ENCODE measurements at places on chromosomes 6 and 20.

DNA sequence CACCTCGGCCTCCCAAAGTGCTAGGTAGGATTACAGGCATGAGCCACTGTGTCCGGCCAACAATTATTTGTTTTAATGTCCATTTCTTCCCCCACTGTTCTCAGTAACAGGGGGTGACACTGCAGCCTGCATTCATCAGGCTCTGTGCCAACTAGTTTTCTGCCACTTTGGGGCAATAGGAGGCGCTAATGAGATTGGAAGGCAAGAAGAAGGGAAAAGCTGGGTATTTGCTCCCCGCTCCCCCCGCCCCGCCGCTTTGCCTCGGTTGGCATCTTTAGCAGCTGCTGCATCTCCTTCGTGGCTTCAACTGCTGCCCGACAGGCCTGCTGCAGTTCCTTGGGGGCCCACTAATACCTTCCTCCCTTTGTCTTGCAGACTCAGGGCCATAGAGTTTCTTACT is 35.0 kb upstream of the MDGA1 start:
- DNase-seq = no peak

GRCh38 chr6:134178161-134179044 is 126.0 kb upstream of the SLC2A12 start:
- peak; percentile 97 for DNase-seq

DNA sequence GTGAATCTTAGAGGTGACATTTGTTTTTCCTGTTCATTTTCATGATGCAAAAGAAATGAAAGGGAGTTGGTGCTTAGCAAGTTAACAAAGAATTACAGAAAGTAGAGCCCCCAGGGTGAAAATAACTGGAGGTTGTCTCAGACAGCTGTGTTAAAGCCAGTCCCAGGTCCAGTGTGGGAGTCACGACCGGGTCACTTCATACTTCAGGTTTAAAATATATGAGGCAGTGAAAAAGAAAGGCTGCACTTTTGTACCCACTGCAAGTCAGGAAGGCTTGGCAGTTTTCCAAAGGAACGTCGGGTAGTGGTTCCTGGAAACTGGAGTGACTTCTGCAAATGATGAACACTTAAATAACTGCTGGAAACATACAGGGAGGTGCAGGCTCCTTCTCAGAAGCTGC is 91.5 kb upstream of the THBS2 start:
- DNase-seq = no peak

GRCh38 chr20:34984756-34985261 is 29.1 kb downstream of the MYH7B start:
- DNase-seq = no peak

DNA sequence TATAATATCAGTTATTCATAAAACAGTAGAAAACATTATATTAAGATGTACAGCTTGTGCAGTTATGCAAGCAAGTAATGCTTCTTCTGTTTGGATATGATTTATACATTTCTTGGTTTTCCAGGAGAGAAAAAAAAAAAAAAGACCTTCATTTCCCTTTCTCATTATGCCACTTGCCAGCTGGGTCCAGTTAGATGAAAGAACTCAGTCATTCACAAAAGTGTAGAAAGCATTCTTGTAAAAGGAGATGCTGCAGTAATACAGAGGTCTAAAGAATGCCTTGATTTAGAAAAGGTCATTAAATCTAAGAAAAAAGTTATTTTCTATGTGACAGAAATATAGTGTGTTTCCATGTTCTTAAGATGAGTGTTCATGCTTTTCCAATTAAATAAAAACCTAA is 7.4 kb downstream of the PDE7B start:
- DNase-seq = peak; percentile 62

DNA sequence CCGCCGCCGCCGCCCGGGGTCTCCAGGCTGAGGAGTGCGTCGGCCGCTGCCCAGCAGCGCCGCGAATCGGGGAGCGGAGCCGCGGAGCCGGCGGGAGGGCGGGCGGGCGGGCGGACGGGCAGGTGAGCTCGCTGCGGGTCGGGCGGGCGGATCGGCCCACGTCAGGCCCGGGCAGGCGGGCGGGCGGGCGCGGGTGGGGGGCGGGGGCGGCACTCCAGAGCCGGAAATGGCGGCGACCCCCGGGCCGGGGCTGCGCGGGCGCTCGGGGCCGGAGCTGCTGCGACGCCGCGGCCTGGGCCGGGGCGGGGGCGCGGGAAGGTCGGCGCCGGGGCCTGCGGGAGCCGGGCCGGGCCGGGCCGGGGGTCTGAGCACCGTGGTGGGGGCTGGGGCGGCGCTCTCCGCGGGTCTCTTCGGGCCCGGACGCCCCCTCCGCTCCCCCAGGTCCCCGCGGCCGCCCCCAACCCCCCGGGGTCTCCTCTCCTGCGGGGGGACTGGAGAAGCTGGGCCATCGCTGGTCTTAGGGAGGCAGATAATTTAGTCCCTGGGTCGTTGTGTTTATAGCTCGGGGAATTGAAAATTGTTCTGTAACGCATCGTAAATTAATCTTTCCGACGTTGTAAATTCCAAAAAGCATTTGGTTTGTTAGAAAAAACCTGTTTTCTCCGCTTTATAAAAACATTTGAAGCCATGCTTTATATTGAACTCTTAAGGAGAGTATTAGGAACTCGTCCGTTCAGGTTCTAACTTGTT is 451 bp downstream of the DNAJC5 start:
- DNase-seq = no peak

DNA sequence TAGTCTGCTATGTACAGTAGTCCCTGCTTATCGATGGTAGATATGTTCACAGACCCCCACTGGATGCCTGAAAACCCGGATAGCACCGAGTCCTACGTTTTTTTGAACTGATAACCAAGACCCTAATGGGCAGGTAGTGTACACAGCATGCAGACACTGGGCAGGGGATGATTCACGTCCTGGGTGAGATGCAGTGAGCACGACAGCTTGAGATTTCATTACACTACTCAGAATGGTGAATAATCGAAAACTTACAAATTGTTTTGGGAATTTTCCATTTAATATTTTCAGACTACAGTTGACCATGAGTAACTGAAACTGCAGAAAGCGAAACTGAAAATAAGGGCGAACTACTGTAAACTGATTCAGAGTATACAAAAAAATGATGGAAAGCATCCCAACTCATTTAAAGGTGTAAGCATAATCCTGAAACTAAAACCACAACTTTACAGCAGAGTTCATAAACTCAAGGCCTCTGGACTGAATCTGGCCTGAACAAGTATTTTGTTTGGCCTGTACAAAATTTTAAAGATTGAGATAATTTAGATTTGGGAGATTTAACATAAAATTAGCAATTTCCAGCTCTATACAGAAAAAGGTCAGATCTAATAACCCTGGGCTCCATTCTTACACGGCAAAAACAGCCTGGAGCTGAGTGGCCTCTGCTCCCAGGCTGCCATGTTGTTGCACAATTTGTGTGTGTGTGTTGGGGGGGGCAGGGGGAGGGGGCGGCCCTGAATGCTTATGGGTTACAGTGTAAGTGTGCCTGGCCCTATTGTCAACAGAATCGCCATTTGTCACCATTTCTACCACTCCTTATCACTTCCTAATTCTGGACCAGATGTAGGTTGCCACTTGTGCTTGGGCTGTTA is 34.9 kb downstream of the RNF24 start:
- DNase-seq = no peak

- DNase-seq = peak; percentile 15
Observed at GRCh38 chr20:7392542-7393206, 547.6 kb downstream of the HAO1 start.

DNA sequence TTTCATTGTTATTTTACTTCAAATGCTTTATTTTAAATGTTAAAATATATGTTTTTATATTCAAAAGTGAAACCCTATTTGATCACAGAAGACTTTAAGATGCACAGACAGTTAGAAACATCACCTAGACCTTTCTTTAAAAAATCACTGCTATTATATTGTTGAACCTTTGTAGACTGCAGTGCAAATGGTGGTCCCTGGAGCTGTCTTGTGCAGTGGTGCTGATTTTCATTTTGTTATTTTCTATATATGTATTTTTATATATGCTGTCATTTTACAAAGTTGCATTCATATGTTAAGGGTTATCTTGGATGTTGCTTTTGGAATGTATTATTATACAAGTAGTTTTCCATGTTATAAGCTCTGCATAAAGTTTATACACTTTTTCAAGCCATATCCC is 18.7 kb upstream of the HLA-B start:
- no peak for DNase-seq

DNA sequence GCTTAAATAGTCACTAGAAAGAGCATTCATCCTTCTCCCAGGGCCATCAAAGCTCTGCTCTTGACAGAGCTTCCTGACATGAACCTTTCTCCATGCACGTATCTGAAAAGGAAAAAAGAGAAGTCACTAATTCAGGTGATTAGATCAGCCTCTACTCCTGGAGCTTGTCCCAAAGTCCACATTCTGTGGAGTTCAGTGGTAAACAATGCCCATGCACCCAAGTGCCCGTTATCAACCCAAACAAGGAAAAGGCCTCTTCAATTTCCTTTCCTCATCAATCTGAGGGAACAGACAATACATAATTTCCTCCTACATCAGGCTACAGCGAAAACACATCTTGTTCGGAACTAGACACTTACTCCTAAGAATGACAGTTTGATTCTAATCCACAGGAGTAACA is 129.2 kb upstream of the PCSK2 start:
- DNase-seq = no peak

DNA sequence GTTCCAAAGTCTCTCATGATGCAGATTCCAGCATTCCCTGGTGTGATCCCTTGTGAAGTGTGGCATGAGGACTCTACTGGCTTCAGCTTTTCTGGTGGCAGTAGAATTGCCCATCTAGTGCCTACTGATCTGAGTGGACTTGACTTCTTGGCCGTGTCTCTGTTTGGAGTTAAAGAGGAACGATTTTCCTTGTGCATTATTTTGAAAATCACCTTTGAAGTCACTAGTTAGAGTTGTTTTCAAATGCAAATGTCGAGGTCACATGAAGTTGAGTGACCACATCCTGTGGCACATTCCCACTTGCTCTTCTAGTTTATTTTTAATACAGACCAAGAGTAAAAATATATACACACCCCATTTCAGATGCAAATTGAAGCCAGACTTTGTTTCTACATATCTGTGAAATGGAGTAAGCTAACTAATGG is 270.7 kb upstream of the TAB2 start:
- DNase-seq = peak; percentile 32

GRCh38 chr20:33859157-33859695 is 48.1 kb downstream of the CHMP4B start:
- no peak for DNase-seq

DNA sequence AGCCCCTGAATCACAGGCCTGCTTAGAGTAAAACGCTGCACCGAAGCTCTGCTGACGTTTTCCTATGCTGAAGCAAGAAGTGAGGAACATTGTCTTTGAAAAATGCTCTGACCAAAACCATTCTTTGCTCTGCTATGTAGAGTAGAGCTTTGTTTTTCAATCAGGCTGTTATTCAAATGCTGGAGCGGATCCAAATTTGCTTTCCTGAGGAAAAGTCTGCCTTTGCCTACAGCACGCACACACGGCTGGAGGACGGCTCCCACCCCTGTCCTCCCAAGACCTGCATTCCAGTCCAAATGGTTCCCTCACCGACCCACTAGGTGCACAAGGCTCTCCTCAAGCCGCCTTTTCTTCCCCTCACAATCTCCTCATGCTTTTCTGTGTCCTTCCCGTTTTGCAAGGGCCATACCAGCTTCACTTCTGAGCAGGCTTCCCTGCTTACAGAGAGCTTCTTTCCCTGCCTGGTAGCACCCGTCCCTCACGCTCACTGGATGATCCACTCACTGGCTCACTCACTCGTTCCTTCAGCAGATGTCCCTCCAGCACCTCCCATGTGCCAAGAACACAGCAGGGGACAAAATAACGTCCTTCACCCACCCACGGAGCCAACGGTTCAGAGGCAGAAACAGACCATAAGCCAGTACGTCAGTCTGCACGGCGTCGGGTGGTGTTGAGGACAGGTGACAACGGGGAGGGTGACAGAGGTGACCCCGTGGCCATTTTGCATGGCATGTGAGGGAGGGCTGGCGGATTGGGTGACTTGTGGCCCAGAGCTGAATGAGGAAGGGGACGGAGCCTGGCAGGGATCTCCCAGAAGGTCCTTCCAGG is 137.9 kb upstream of the NEDD9 start:
- peak; percentile 66 for DNase-seq

DNA sequence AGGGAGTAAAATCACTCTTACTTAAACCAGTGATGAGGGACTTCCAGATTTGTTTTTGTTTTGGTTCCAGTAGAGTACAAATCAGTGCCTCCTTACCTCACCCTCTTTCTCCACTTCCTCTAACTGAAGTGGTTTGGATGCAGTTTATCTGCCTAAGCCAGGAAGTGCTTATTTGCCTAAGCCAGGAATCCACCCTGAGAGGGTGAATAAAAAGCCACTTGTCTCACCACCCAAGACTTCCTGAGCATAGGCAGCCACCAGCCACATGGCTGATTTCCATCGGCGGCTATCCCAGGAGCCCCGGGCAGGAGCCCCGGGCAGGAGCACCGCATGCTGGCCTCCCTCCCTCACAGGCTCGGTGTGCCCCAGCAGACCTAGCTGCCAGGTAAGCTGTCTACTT is 12.0 kb downstream of the LRP11 start:
- no peak for DNase-seq

GRCh38 chr6:11278207-11278559 is 45.7 kb upstream of the NEDD9 start:
- DNase-seq = no peak

GRCh38 chr6:112027942-112028674 is 25.8 kb upstream of the CCN6 start:
- no peak for DNase-seq

DNA sequence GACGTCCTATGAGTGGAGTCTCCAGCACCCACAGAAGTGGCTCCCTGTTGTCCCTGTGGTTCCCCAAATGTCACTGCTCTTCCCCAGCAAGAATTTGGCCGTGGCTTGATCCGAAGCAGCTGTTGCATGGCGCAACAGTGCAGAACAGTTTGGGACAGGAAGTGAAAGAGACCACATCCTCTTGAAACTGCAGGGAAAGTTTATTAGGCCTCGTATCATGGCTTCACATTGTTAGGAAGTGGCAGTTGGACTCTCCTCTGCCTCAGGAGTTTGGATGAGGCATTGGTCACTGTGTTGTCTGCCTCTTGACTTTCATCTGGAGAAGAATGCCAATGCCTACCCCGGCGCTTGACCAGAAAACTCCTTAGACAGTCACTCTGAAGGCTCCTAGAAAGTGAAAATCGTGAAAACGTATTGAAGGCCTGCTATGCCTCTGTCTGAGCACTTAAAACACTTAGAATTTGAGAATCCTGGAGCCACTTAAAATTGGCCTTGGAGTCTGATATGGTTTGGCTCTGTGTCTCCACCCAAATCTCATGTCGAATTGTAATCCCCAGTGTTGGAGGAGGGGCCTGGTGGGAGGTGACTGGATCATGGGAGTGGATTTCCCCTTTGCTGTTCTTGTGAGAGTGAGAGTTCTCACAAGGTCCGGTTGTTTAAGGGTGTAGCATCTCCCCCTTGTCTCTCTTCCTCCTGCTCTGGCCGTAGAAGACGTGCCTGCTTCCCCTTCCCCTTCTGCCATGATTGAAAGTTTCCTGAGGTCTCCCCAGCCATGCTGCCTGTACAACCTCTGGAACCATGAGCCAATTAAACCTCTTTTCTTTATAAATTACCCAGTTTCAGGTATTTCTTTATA is 334.9 kb upstream of the JARID2 start:
- DNase-seq = no peak

Measured in foreskin melanocyte (primary cell).